ENCODE measurements at places on chromosomes 2 and 18. TPM values are rescaled to one million over a fixed set of nuclear protein-coding genes. Genes with fewer than 3 reads are reported as not detected.

The MC5R gene
- not detected for total RNA-seq

The CABLES1 gene
- total RNA-seq, result 14.6 TPM

DNA sequence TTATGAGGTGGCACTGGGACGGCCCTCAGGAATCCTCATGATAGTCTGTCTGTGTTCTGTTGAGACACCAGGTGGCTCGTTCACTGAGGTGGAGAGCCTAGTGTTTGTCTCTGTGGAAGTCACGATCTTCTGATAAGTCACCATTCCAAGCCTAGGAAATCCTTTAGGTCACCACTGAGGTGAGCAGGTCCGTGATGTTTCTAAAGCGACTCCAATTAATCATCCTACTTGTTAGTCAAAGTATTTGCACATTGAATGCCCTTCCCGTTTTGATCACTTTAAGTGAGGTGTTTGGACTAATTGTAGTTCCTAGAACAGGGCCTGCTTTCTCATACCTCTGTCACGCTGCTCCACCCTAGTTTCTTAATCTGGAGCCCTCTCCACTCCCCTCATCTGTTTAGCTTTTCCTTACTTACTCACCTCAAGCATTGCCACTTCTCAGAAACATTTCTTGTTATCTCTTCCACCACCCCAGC lies 28.0 kb upstream of the DSG3 start:
- no peak for DNase-seq

- no peak for DNase-seq
These were observed 8.0 kb downstream of the CHST10 start for GRCh38 chr2:100409461-100409860.

The ABHD1 gene
- total RNA-seq, result 0.37 TPM

The FAM117B gene
- 14.4 TPM for total RNA-seq

GRCh38 chr2:162073888-162074631 lies at the start of gene DPP4:
Gene DPP4, minus strand, starts transcription at chr2:162074215. Its CDS starts 234 bp downstream, at chr2:162073981.
- peak; percentile 70 for DNase-seq

DNA sequence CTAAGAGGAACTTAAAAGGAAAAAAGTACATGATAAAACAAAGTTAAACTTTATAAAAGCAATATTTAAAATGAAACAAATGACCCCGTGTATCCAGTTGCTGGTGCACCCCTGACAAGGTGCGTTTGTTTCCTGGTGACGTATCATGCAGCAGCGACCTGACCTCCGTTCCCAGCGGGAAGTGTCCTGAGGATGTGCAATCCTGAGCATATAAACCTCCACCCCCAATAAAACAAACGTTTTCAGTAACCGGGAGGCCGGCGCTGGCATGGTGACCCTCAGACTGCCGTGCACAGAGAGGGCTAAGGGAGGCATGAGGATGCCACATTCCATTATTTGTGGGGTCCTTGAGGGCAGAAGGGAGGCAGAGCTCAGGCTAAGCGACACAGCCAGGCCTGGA lies 14.8 kb downstream of the SLC66A2 start:
- DNase-seq, result no peak

The CDKL4 gene
- 1.1 TPM for total RNA-seq

Measured in mucosa of gallbladder (tissue), 1 donor.